ENCODE measurements at places on chromosomes 1 and 21. TPM values are rescaled to one million over a fixed set of nuclear protein-coding genes. Genes with fewer than 3 reads are reported as not detected.

Gene COL8A2
- 0.85 TPM for total RNA-seq

Gene LRRC71
- not detected for total RNA-seq

Gene SNX7
- total RNA-seq = 13.9 TPM

Gene SPRR1B
- not detected for total RNA-seq

Gene SLC6A17
- total RNA-seq = 152 TPM

Gene KCNA3
- total RNA-seq = 19.0 TPM

GRCh38 chr1:203177036-203177405 is 1.4 kb upstream of the MYBPH start:
- DNase-seq = no peak

DNA sequence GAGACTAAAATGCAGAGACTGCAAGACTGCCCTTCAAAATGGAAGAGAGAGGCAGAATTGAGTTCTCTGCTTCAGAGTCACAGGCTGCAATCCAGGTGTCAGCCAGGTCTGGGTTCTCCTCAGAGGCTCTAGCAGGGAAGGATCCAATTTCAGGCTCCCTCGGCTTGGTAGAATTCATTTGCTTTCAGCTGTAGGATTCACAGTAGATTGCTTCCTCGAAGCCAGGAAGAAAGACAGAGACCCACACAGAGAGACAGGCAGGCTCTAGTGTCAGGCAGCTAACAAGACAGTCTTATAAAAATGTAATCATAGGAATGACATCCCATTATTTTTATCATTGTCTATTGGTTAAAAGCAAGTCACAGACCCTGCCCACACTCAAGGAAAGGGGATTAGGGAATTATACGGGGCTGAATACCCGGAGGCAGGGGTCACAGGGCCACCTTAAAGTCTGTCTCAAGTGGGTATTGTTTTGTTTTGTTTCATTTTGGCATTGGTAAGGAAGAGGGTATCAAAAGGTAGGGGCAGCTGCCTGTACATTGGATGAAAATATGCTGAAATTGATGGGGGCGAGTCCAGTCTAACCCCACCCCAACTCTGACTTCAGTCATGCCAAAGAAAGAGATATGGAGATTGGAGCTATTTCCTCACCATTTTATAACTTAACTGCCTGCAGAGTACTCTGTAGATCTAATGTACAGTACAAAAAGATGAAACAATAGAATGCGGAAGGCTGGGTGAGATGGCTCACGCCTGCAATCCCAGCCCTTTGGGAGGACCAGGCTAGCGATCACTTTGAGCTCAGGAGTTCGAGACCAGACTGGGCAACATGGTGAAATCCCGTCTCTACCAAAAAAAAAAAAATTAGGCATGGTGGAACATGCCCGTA is 9.5 kb upstream of the TBCE start:
- no peak for DNase-seq

GRCh38 chr1:197807216-197807615 is 31.9 kb upstream of the DENND1B start:
- DNase-seq = no peak

GRCh38 chr1:232273011-232273410 is 356.9 kb downstream of the SIPA1L2 start:
- no peak for DNase-seq

DNA sequence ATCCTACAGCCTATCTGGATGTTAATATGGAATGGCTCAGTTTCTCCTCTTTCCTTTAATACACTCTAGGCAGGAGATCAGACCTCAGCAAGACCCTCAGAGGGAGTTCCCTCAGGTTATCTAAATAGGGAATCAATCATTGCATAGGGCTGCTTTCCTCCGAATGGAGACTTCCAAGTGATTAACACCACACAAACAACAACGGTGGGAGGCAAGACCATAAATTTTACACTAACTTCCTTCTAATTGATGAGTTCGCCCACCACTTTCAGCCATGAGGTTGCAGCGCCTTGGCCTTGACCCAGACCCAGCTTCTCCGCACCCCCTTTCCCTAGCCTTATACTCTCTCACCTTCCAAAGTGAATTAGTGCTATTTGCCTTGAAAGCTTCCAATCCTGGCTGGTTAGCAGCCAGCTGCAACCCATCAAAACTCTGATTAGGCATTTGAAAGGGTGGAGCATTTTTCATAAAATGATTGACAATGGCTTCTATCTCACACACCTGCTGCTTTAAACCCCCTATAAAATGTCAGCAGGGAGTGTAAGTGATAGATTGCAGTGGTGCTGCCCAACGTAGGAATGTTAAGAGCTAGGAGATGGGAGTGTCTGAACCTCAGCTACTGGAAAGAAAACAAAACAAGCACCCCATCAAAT is 534.9 kb upstream of the USP24 start:
- no peak for DNase-seq

- DNase-seq = no peak
Measured at GRCh38 chr21:33293136-33293535, 27.0 kb downstream of the IL10RB start.

DNA sequence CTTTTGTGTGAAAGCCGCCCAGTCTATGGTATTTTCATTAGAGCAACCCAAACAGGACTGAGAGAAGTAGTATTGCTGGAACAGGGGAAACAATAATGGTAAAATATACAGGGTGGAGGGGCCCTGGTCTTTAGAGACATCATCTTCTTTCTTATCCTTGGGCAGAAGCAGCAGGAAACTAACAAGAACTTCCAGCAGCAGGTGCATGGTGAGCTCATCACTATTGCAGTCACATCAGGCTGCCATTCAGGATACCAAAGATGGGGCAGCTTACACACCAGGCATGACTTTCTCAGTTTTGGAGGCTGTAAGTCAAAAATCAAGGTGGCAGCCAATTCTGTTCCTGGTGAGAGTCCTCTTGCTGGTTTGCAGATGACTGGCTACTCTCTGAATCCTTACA is 478.3 kb upstream of the RUNX1 start:
- no peak for DNase-seq

DNA sequence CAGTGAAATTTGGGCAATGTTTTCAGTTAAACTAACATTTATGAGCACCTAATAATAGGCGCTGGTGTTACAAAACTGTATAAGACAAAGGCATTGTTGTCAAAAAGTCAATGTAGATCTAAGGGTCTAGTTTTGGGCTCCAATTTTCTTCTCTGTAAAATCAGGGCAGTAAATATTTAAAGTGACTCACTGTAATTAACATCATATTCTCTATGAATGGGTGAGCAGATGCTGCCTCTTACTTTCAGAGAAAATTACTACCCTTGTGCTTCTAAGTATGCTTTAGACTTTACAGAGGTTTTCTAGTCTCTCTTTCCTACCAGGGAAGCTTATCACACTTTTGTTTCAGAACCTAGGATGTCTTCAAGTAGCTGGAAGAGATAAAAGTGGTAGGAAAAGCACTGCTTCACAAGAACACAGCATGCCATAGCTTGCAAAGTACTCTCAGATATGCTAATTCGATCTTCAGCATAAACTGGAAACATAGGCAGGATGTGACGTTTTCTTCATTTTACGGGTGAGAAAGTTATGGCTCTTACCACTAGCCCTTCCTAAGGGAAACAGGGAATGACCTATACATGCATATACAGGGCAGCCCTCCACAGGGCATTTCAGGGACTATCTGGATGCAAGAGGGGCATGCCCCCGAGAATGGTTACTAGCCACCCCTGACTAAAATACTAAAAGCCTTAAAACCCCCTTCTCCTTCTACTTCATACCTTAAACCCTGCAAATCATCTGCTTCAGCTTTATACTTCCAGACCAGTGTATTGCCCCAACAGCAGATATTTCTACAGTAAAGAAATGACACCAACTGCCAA is 2.6 kb downstream of the C1orf116 start:
- no peak for DNase-seq

DNA sequence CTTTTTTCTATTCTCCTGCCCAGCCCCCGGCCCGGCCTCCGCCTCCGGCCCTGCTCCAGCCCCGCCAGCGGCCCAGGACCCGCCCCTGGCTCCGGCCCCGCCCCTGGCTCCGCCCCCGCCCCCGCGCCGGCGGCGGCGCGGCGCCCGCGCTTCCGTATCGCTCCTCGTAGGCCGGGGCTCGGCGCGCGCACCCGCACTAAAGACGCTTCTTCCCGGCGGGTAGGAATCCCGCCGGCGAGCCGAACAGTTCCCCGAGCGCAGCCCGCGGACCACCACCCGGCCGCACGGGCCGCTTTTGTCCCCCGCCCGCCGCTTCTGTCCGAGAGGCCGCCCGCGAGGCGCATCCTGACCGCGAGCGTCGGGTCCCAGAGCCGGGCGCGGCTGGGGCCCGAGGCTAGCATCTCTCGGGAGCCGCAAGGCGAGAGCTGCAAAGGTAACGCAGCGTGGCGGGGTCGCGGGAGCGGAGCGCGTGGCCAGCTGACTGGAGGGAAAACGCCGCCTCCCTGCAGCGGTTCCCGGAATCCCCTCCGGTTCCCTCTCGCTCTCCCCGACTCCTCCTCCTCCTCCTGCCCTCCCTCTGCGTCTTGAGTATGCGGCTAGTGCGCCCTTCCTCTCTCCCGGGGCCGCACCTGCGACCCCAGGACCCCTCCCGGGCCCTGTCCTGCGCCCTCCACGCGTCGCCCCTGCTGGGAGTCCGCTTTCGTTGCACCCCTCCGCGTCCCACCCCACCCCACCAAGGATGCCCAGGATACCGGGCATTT is at the start of gene IFNAR2:
Gene IFNAR2, plus strand, starts transcription at position 155 of the 761 bp plus-strand sequence. CDS start 11,985 bp downstream, outside the sequence.
- peak; percentile 87 for DNase-seq

- no peak for DNase-seq
Measured at GRCh38 chr1:176994931-176995596, 169.4 kb downstream of the ASTN1 start.

DNA sequence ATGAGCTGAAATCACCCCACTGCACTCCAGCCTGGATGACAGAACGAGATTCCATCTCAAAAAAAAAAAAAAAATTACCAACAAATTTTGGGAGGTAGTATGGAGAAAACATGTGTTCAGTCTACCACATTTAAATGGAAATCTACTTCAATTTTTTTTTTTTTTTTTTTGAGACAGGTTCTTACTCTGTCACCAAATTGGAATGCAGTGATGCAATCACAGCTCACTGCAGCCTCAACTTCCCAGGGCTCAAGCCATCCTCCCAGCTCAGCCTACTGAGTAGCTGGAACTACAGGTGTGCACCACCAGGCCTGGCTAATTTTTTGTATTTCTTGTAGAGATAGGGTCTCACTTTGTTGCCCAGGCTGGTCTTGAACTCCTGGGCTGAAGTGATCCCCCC is 82.1 kb downstream of the GFI1 start:
- no peak for DNase-seq

DNA sequence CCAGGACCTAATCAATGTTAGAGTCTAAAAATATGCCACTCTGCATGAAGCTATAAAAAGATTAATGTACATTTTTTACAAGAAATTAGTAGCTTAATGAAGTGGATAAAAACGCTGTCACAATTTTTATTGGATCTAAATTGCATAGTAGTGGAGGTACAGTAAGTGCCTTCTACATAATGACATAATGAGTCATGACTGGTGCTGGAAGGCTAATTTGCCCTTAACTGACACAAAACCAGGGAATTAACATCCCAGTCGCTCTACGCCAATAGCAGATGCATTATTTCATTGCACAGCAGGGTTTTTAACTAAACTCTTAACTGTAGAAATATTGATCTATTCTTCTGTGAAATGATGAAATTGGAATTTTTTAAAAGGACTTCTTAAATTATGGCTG is 33.3 kb downstream of the RRAGC start:
- no peak for DNase-seq

GRCh38 chr1:107547363-107548155 is 406.7 kb downstream of the NTNG1 start:
- no peak for DNase-seq

DNA sequence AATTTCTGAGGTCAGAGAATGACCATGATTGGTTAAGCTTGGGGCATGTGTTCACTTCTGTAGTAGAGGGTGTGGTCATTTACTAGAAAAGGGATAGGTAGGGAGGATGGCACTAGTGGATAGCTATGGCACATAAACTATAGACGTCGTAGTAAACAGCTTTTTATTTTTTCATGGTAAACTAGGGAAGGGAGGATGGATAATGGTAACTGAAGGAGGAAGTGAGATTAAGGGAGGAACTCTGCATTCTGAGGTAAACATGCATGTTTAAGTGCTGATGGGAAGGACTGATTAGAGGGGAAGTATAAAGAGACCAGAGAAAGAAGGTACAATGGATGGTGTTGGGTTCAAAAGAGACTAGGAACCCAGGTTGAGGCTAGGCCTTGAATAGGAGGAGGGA is 26.9 kb downstream of the PTGS2 start:
- DNase-seq = no peak

Data from dorsolateral prefrontal cortex (tissue), 122 donors.